Fibroblast of skin of left biceps (primary cell): ENCODE measurements at places on chromosomes 11 and 22.

GRCh38 chr11:95563173-95563572 lies 226.4 kb downstream of the FAM76B start:
- no peak for DNase-seq

DNA sequence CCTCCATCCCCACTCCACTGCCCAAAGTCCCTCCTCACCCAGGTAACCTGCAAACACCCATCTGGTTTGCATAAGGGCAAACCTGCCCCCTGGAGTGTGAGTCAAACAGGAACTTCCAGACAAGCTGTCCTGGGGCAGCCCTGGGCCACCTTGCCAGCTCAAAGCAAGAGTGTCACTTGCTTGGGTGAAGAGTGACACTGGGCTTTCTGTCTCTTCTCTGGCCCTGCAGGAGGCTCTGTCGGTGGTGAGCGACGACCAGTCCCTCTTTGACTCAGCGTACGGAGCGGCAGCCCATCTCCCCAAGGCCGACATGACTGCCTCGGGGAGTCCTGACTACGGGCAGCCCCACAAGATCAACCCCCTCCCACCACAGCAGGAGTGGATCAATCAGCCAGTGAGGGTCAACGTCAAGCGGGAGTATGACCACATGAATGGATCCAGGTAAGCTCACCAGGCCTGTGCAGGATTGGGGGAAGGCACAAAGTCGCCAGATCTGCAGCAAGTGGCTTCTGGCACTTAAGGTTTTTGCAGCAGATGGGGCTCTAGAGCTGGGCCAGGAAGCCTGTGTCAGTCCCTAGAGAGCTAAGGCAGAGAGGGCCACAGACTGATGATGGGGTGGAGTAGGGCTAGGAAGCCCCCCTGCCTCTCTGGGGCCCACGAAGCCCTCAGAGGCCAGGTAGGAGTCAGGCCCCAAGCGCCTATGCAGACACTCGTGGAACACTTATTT lies 64.2 kb downstream of the FLI1 start:
- DNase-seq, result no peak

DNA sequence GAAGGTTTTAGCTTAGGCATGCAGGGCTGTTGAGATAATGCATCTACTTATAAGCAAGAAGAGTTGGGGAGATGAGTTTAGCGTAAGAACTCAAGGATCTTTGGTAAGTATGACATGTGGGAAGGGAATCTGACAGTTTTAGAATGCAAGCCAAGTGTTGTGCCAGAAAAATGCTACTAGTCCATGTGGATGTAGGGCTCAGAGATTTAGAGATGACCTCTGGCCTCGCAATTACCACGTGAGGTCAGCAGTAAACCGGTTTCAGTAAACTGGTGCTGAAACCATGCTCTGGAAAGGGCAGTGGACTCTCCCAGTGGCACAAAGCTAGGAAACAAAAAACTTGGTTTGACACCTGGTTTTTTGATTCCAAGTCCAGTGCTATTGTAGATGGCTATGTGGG lies 18.9 kb downstream of the MRPL16 start:
- DNase-seq, result no peak

- no peak for DNase-seq
These were observed 1.0 kb upstream of the TOB2 start for GRCh38 chr22:41447435-41448188.

DNA sequence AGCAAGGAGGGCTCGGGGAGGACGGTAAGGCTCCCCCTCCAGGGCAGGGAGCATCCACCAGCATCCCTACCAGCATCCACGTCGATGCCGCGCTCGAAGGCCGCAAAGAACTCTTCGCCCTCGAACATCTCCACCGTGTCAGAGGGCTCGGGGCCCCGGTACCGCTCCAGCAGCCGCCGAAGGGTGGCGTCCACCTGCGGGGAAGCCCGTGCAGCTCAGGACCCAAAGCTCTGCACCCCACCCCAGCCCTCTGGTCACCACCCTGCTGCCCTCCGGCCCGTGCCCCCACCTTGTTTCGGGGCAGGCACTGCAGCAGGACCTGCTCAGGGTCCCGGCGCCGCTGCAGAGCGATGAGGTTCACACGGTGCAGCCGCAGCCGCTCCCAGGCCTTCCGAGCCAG lies 2.4 kb upstream of the SLC25A22 start:
- no peak for DNase-seq

DNA sequence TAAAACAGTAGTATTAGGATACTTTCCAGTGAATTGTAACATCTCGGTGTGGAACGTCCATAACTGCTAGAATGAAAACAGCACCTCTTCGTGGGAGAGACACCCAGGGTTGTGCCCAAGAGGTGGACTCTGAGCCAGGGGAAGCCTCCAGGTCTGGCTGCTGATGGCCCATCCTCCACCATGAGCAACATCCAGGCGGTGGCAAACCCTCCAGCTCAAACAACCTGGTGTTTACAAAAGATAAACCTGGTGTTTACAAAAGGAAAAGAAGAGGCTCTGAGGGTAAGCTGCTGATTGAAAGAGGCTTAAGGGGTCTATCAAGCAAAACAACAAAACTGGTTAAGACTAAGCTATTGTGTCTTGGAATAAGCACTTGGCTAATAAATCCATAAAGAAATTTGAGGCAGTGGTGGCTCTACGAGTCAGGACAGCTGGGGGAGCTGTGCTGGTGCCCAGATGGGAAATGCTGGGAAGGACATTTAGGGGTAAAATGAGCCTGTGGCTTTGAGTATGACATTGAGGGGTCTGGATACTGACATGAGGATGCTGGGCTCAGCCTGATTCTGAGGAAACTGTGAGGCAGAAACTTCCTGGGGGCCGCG lies 909.0 kb downstream of the BRD1 start:
- DNase-seq, result no peak

DNA sequence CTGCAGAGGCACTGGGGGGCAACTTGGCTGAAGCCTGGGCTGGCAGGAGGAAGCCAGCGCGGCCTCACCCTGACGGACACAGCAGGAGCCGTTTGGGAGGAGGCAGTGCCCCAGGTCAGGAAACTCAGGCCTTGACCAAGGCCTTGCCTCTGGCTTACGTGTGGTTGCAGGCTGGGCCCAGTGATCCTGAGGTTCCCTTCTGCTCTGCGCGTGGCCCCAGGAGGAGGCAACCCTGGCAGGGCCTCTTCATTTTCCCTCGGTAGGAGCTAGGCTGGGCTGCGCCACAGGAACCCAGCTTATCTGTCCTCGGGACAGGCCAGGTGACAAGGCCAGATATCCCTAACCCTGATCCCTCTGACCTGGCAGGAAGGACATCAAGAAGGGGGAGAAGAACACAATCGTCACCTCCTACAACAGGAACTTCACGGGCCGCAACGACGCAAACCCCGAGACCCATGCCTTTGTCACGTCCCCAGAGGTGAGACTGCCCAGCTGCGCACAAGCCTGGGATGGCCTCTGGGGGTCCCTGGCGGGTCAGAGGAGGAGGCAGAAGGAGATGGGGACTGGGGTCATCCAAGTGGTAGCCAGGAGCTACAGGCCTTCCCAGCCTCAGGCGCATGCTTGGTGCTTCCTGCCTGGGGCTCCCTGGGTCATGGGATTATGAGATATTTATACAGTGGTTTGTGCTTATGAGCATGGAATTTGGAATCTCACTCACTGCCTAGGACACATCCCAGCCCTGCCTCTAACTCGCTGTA lies 20.6 kb downstream of the POLR3H start:
- no peak for DNase-seq

GRCh38 chr11:73400293-73400692 lies 24.1 kb downstream of the RELT start:
- no peak for DNase-seq

- DNase-seq, result no peak
These were observed 10.5 kb downstream of the CHST1 start for GRCh38 chr11:45655012-45655283.

GRCh38 chr22:44192098-44192815 lies 11.5 kb downstream of the PARVG start:
- no peak for DNase-seq

DNA sequence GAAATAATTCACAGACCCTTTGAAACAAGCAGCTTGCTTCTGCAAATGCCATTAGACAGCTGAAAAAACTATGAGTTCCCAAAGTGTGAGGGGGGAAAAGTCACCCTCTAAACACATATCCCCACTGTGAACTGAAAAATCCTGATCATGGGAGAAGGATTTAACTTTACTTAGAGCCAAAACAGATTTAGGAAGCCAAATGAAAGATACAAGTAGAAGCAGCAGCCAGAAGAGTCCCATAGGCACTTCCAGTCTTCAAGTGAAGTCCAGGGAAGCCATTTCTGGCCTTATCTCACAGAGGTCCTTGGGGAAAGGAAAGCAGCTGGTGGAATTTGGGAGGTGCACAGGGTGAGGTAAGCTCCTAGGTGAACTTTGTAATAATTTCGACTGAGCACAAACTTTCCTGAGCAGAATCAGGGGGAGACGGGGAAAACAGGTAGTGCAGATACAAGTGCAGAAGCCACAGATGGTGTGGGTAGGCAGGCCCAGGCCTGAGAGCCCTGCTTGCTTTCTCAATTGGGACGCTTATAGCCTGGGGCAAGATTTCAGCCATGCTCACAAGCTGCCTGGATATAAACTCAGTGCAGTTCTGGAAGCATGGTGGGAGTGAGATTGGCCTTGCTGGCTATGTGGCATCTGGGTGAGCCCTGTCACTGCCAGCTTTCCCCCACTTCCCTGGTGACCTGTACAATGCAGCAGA lies 44.8 kb downstream of the GAS2 start:
- DNase-seq, result no peak
